Peyer's patch (tissue), 4 donors: ENCODE measurements at places on chromosomes 6 and 20.

DNA sequence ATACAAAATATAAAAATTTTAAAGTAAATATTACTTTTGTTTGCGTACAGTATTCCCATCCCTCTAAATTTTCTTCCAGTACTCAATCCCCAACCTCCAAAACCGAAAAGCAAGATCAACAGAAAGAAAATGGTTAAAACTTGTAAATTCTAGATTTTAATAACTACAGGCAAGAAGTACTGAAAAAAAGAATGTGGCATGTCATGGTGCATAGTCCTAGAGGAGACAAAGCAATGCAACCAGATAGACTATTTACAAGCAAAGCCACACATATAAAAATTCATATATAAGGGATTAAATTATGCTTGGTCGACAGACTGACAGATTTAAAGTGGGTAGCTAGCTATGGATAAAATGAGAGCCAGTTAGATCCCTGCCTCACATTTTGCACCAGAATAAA, 56.5 kb upstream of the HFE start:
- no peak for DNase-seq

DNA sequence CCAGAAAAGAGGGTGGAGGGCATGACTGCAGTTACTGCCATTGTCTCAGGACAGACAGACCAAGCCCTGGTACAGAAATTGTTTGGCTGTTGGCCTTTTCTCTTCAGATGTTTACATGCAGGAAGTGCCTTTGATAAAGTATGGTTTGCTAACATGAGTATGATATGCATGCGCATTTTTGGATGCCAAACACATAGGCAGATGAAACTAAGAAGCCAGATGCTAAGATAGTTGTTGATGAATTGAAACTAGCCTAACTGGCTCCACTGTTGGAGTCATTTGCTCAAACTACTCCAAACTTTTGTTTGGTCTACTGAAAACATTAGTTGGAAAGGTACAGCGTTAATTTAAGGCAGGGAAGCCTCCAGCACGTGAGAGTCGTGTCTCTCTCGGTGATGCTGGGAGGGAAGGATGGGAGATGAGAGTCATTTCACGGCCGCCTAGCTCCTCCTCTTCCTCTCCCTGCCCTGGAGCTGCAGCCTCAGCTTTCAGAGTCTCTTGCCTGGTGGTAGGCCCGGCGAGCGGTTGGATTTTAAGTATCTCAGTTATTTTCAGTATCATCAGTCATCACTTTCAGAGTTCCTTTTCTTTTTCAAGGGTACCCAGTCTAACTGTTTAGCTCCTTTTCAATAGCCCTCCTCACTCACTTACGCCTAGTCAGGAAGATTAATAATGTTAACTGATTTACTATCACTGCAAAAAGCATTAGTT, 29.7 kb downstream of the RREB1 start:
- DNase-seq: peak; percentile 73

- no peak for DNase-seq
These were observed 123.3 kb upstream of the MLN start for GRCh38 chr6:33927112-33927511.

DNA sequence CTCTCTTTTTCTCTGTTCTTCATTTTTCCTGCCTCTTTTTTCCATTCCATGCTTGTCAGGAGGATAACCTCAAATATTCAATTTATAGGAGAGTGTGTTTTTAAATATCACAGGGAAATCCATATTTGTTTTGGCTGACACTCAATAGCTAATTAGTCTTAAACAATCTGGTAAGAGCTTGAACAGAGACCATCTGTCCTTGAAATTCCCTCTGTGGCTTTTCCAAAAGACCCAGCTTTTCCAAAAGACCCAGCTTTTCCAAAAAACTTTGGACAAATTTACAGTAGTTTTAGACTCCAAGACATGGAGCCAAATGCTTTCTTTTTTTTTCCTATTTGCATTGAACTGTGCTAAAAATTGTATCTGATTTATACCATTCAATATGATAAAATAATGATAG, 127.4 kb upstream of the FAM83B start:
- DNase-seq: no peak

GRCh38 chr20:872855-873520, 39.5 kb downstream of the FAM110A start:
- no peak for DNase-seq

GRCh38 chr20:49695830-49696229, 17.8 kb downstream of the B4GALT5 start:
- no peak for DNase-seq

GRCh38 chr6:118667988-118668387, 16.6 kb upstream of the CEP85L start:
- no peak for DNase-seq

DNA sequence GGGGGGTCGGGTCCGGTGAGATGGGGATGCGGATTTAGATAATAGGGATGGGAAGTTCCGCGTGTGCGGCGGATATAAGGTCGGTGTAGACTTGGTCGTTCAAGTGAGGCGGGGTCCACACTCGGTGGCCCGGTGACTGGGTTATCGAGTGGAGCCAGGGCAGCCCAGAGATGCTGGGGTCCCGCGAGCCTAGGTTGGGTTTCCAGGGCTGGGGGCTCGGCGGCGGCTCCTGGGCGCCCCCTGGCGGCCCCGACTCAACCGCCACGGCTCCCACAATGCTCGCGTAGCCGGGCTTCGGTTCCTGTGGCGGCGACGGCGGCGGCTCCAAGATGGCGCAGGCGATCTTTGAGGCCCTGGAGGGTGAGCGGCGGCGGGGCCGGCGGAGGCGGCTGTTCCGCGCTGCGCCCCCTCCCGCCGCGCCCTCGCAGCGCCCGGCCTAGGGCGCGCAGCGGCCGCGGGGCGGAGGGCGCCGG, at the start of gene ZNF341:
ZNF341 (plus strand) TSS at position 304 of the 473 bp plus-strand sequence; CDS start at position 330, 26 bp downstream.
- peak; percentile 95 for DNase-seq

- no peak for DNase-seq
These were observed 101.5 kb upstream of the BACH2 start for GRCh38 chr6:90397929-90398674.

DNA sequence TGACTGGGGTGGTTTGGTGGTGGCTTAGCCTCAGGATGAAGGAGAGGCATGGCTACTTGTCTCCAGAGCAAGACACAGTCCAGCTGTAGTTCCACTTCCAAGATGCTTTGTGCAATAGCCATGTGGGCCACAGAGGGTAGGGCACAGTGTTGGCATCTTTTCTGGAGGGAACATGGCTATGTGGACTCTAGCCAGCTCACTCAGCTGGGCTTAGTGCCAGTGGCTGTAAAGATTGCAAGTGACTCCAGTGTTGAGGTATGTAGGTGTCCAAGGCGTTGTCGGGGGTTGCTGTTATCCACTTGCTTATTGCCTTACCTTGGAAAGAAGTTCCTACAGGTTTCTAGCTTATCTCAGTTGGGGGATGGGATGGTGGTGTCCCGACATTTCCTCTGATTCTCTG, 233.4 kb downstream of the CD109 start:
- no peak for DNase-seq

- DNase-seq: no peak
These were observed 113.6 kb upstream of the EMILIN3 start for GRCh38 chr20:41480054-41480770.

- DNase-seq: no peak
These were observed 3.9 kb downstream of the FOXQ1 start for GRCh38 chr6:1315560-1316386.

GRCh38 chr20:56788041-56788670, 159.1 kb downstream of the TFAP2C start:
- DNase-seq: peak; percentile 48

- DNase-seq: peak; percentile 66
These were observed 50.4 kb downstream of the HLA-DPB1 start for GRCh38 chr6:33126101-33126714.

DNA sequence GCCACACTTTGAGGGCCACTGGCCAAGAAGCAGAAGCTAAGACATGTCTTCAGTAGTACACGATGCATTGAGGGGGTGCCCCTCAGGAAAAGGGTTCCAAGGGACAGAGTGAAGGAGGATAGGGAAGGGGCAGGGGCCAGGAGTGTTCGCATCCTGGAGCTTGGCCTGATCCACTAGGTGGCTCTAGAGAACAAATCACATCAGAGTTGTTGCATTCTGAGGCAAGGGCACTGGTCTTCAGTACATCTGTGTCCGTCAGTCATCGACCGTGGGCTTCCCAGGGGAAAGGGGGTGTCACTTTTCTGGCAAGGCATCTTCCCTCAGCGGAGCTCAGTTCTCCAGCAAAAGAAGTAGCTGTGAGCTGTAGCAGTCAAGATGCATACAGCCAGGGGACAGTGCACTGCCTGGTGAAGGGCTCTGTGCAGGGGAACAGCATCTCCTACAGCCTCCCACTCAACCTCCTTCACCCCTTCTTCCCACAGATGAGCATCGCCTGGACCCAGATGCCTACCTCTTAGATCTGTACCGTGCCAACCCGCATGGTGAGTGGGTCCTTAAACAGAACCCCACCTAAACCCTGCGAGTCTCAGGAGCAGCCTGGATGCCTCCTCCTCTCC, 47.8 kb downstream of the ARHGAP40 start:
- DNase-seq: no peak

DNA sequence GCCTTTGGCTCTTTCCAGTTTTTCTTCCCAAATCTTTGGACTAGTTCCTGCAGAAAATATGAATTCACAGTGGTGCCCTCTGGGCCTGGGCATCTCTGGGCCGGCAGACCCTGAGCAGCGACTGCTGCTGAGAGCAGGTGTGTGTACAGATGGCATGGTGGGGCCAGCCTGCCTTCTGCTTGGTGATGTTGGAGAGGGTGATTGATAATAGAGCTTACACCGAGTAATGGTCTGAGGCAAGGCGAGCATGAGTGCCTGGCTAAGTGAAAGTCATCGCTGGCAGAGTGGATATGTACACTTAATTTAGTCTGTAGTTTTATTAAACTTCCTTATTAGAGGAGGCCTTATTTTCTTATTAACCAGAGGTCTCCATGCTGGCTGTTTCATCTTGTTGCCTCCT, 156.9 kb downstream of the CDKAL1 start:
- DNase-seq: no peak

GRCh38 chr6:167980911-167981580, 16.4 kb upstream of the KIF25 start:
- DNase-seq: no peak

DNA sequence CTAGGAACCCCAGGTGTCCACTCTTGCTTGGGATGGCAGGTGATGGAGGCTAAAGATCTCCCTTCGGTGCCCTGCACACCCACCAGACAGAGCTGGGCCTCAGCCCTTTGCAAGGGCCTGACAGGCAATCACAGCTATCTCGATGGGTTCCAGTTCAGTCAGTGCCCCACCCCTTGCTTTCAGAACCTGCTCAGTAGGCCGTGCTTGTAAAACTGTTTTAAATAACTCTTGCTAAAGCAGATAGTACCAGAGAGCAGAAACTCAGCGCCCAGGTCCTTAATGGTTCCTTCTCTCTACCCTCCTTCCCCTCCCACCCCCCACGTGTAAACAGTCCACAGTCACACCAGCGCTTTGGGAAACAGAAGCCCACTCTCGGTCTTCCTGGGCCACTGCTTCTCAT, 39.2 kb downstream of the C6orf132 start:
- DNase-seq: no peak

DNA sequence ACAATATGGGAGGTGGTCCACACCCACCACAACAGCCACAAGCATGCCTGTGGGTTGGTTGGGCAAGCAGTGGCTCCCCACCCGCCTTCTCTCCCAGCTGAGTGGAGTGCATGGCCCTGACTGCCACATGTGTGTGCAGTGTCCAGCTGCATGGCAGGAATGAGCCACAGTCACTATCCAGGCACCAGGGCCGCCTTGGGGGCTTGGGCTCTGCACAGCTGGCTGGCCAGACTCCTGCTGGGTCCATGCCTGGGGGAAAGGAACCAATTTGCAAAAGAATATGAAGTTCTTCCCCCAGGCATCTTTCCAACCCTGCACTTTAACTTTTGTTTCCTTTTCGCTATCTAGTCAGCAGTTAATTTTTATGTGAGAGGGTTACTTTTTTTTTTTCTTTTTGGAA, 11.6 kb upstream of the ASCC3 start:
- no peak for DNase-seq

- DNase-seq: peak; percentile 56
These were observed 109.3 kb downstream of the IPCEF1 start for GRCh38 chr6:154247119-154247861.

DNA sequence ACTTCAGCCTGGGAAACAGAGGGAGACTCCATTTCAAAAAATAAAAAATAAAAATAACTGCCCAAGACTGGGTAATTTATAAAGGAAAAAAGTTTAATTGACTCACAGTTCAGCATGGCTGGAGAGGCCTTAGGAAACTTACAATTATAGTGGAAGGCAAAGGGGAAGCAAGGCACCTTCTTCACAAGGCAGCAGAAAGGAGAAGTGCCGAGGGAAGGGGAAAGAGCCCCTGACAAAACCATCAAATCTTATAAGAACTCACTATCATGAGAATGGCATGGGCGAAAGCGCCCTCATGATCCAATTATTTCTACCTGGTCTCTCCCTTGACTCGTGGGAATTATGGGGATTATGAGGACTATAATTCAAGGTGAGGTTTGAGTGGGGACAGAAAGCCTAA, 95.5 kb upstream of the LGSN start:
- no peak for DNase-seq

DNA sequence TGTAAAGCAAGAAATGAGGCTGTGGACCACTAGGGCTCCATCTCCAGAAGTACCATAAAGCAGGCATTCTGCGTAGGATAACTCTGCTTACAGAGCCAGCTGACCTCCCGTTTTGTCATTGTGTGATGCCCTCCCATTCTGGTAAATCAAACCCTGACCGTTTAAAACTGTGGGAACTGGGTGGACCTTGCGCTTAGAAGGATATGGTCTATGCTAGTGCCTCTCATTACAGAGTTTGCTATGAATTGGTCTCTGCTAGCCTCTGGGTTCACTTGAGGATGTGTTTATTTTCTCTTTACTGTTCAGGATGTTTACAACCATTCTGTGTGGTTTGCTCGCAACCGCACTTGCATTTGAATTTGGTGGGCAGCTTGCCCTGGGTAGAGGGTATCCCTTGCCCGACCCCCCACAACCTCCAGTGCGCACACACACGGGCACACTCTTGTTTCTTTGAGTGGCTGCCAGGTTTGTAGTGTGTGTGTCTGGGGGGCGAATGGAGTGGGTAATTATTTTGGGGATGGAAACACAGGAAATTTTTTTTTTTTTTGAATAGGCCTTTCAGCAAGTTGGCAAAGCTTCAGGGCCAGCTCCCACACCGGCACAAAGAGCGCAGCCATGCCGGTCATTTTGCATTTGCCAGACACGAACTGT, 198.3 kb downstream of the JARID2 start:
- no peak for DNase-seq

- DNase-seq: no peak
These were observed 39.4 kb downstream of the NOL7 start for GRCh38 chr6:13654496-13654895.

- no peak for DNase-seq
These were observed 9.7 kb upstream of the MMS22L start for GRCh38 chr6:97292671-97293070.

DNA sequence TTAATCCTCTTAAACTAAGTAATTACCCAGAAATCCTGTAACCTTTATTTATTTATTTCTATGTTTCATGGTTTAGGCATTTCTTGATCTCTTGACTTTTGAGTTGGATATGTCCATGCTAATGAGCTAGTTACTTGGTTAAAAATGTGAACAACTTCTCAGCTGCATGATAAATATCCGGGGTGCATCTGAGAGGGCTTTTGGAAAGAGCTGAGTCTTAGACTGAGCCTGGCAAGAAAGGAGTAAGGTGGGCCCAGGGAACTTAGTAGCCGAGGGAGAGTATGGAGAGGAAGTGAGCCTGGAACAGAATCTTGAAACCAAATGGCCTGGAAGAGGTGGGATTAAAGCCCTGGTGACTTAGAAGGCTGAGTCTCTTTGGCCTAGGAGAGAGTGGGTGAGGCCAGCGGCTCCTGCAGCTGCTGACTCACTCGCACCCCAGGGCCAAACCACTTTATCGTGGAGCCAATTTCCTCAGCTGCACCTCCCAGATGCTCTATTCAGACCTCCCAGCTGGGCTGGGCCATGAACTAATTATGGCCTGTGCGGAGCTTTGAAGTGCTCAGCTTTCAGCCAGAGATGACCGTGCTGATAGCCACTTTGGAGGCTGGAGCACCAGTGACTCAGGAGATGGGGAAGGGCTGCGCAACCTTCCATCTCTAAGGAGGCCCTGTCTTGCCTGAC, 19.1 kb downstream of the TGM3 start:
- DNase-seq: no peak
